Progenitor cell of endocrine pancreas (in vitro differentiated cells): ENCODE measurements at places on chromosomes 4 and X. TPM values are rescaled to one million over a fixed set of nuclear protein-coding genes. Genes with fewer than 3 reads are reported as not detected.

DNA sequence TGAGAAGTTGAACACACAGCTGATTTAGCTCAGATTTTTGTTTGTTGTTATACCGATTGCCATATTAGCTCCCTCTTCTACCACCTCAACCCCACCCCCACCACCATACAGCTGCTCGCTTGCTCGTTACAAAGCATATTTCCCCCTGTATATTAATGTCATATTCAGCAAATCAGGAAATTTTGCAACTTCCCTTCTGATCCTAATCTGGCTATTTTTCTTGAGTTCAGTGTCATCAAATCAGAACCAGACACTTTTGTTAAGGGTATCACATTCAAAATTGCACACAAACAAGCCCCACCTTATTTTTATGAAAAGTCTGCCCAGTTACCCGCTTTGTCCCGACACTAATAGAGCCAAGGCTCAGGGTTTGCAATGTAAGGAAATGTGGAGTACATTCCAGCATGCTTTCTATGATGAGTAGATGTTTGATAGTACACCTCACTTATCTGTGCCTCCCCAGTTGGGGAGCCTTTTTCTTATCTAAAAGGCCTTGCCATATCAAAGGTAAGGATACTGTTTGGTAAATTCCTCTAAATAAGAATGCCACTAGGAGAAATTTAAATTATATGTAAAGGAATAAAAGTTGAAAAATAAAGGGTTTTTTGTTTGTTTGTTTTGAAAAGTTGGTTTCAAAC lies 212.2 kb downstream of the CBR4 start:
- no peak for DNase-seq

GRCh38 chr4:4524364-4524763 lies 17.5 kb downstream of the STX18 start:
- no peak for DNase-seq

GRCh38 chr4:81648576-81649275 lies 177.0 kb upstream of the RASGEF1B start:
- DNase-seq, result no peak

- DNase-seq, result no peak
Observed at GRCh38 chrX:16711219-16711811, 1.2 kb downstream of the CTPS2 start.

The GAGE13 gene
- not detected in 2 replicates for total RNA-seq

The JAKMIP1 gene
- total RNA-seq, result 0.89 and 0.93 TPM in 2 replicates

The HOPX gene
- 0.55 and 0.69 TPM in 2 replicates for total RNA-seq

The DCAF12L1 gene
- total RNA-seq, result 0.55 and 0.60 TPM in 2 replicates

The PACRGL gene
- total RNA-seq, result 32.8 and 37.6 TPM in 2 replicates
